Activated effector memory CD4-positive, alpha-beta T cell treated with Interleukin-2 at 50 U/mL for 16 hours (primary cell): ENCODE measurements at places on chromosomes 11 and 22.

- DNase-seq = no peak
These were observed 2.5 kb upstream of the EPS8L2 start for GRCh38 chr11:703506-703905.

DNA sequence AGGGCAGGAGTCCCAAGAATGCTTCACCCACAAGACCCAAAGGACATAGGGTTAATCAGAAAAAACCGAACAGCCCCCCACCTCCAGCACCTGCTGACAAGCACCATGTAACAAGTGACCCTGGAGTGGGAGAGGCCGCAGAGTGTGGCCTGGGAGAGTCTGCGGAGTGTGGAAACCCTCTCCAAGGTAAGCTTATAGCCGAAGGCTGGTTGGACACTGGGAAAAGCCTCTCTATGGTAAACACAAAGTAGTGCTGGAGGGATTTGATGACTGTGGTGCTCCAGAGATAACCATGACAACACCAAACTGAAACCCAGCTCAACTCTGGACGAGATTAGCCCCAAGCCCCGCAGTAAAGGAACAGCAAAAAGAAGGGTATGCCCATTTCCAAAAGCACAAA lies 19.2 kb downstream of the ASCL2 start:
- no peak for DNase-seq

GRCh38 chr11:106463796-106464201 lies 386.3 kb downstream of the AASDHPPT start:
- no peak for DNase-seq

DNA sequence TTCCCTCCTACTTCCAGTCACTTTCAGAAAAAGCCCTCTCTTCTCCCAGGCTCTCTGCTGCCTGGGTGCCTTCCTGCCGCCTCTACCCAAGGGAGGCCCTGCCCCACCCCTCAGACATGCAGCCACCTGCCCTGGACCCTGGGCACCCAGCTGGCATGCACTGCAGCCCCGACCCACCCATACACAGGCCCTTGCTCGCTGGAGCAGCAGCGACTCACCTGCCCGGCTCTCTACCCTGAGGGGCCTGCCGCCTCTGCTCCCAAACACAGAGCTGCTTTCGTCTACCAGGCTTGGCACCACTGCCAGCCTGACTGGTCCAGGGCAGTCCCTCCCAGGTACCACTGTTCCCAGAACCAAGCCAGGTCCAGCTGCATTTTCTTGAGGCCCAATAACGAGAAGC lies 1.2 kb upstream of the TSSK2 start:
- no peak for DNase-seq
